Activated CD8-positive, alpha-beta memory T cell treated with anti-CD3 and anti-CD28 coated beads for 1 hour (primary cell): ENCODE measurements at places on chromosomes 1 and 21.
A peak's percentile ranks its signal among the peaks of the same experiment; 100 is the strongest.

DNA sequence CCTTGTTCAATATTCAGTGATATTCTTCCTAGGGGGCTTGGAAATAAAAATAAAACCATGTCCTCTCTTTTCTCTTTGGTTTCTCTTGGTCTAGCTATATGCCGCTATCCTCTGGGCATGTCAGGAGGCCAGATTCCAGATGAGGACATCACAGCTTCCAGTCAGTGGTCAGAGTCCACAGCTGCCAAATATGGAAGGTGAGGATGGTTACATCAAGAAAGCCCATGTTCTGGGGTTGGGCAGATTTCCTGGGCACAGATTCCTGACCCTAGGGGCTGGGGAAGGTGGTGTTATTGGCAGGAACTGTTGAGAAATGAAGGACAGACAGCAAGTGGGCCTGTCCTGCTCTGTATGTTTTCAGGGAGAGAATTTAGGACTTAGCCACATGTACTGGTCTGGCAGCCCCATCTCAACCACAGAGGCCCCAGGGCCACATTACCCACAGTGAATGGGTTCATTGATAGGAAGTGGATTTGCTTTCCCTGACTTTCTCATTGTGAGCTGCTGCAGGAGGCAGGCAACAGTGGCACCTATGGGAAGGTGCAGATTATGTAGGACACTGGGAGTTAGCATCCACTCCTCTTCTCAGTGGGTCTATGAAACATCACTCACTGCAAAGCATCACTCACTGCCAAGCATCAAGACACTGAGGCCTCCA, 37.4 kb upstream of the HSD17B7 start:
- DNase-seq: no peak

DNA sequence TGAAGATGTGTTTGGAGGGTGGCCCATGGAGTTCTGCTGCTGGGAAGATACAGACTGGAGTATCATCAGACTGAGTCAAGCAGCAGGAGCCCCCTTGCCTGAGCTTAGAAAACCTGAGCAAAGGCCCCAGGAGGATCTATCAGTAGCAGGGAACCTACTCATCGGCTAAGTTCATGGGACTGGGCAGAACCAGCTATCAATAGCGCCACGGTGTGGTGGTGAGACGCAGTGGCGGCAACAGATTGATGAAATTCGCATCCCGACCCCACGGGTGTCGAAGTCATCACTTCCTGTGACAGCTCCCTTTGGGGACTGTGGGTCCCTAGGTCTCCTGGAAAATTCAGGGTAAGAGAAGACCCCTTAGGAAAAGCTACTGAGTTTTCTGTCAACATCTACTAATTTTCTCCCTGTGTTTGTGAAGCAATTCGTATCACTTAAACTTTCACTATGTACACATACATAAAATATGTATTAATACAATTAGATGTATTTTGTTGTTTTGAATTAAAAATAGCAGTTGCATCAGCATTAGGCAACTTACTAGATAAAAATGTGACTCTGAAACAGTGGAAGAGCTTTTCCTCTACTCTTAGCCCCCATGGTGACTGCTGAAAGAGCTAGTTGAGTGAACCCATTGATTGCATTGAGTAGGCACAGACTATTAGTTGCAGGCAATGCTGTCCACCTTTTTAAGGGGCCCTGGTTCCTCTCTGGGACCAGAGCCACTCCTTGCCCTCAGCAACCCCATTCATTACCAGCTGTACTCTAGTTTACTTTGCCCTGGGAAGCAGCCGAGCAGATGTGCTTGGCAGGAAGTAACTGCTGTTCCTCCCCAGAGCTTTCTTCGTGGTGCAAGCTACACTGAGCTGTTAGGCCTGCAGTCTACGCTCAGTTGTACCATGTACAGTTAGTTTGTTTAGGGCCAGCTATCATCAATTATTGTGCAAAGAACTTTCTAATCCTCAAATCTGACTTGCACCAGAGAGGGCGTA, 7.3 kb upstream of the CACNA1S start:
- peak; percentile 12 for DNase-seq

DNA sequence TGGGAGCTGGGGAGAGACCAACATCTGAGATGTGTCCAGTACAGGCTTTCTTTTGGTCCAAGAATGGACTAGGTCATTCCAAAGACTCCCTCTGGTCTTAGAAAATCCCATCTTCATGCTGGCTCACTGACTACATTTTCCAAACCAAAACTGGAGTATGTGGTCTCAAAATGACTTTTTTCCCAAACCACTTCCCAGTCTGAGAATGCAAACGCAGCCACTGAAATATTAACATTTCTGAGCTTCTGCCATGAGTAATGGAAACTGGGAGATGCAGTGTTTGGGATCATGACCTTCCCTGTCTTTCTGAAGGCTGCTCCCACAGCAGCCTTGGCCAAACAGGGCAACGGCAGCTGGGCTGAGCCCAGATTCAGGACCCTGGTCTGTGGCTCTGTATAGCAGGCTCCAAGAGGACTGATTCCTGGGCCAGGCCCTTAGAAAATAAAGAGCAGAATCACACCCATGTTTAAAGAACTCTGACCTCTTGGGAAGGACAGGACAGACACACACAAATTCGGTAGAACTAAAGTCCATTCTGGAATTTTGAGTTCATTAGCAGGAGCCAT, 62.1 kb upstream of the CNTN2 start:
- no peak for DNase-seq

- no peak for DNase-seq
Observed at GRCh38 chr1:147169840-147170674, 2.2 kb downstream of the PRKAB2 start.
